Daoy (cell line): ENCODE measurements at places on chromosomes 16 and 17. TPM values are rescaled to one million over a fixed set of nuclear protein-coding genes. Genes with fewer than 3 reads are reported as not detected.

Gene HCRT
- total RNA-seq = not detected in 2 replicates

Gene KRT39
- not detected in 2 replicates for total RNA-seq

Gene MYH3
- 0.63 and 0.80 TPM in 2 replicates for total RNA-seq

Gene TEFM
- 12.5 and 27.5 TPM in 2 replicates for total RNA-seq

Gene CDH16
- not detected in 2 replicates for total RNA-seq

Gene UTS2R
- not detected in 2 replicates for total RNA-seq

Gene ABAT
- 2.2 and 3.9 TPM in 2 replicates for total RNA-seq

Gene TERB1
- total RNA-seq = 0.46 TPM in 1 of 2 replicates, not detected in the other

Gene CES1
- 0.17 and 9.0 TPM in 2 replicates for total RNA-seq

Gene HASPIN
- total RNA-seq = 11.0 and 12.7 TPM in 2 replicates

Gene RASD1
- total RNA-seq = 0.46 TPM in 1 of 2 replicates, not detected in the other

Gene BRICD5
- total RNA-seq = 0.68 and 1.9 TPM in 2 replicates

Gene BCL6B
- not detected in 2 replicates for total RNA-seq

Gene CRLF3
- 28.2 and 32.5 TPM in 2 replicates for total RNA-seq

Gene SLC5A2
- total RNA-seq = not detected in 2 replicates

Gene MRPL27
- 81.0 and 97.9 TPM in 2 replicates for total RNA-seq

Gene OR1F1
- total RNA-seq = not detected in 2 replicates

Gene IL34
- total RNA-seq = 0.54 and 2.7 TPM in 2 replicates

Gene FOXC2
- 4.6 and 5.4 TPM in 2 replicates for total RNA-seq

Gene CCL4
- total RNA-seq = not detected in 2 replicates

Gene GRAP
- not detected in 2 replicates for total RNA-seq

Gene TPSD1
- total RNA-seq = not detected in 2 replicates

Gene MEOX1
- 8.6 and 13.1 TPM in 2 replicates for total RNA-seq

Gene MT1H
- not detected in 2 replicates for total RNA-seq

Gene DGKE
- 0.17 and 0.24 TPM in 2 replicates for total RNA-seq
